T-helper 1 cell treated with Interleukin-12 subunit alpha and Interleukin-12 subunit beta and Interleukin-4 antibody, amounts not matched to agents 30 ng/mL and 1 ng/mL, for 36 hours (primary cell): ENCODE measurements at places on chromosomes 12 and 14. TPM values are rescaled to one million over a fixed set of nuclear protein-coding genes. Genes with fewer than 3 reads are reported as not detected.

The SLC6A13 gene
- 0.78 and 0.95 TPM in 2 replicates for total RNA-seq

The CCDC38 gene
- 0.12 and 0.32 TPM in 2 replicates for total RNA-seq

The PTPRO gene
- 5.4 and 8.3 TPM in 2 replicates for total RNA-seq

The TAS2R50 gene
- 1.8 TPM in 2 replicates for total RNA-seq

The SOAT2 gene
- not detected in 2 replicates for total RNA-seq

The JAG2 gene
- total RNA-seq = 7.2 and 7.9 TPM in 2 replicates

The ESPL1 gene
- 58.2 and 63.4 TPM in 2 replicates for total RNA-seq

The CISTR gene
- not detected in 2 replicates for total RNA-seq

The CNTN1 gene
- total RNA-seq = not detected in 2 replicates

The ZNF140 gene
- 17.4 and 19.4 TPM in 2 replicates for total RNA-seq

The RNU6-8 gene
- total RNA-seq = not detected in 2 replicates

The SLC6A12 gene
- not detected in 2 replicates for total RNA-seq

The LAG3 gene
- total RNA-seq = 52.2 TPM in 2 replicates

The CCDC175 gene
- total RNA-seq = not detected in 2 replicates

The ARID4A gene
- 28.1 and 31.6 TPM in 2 replicates for total RNA-seq

The STAB2 gene
- total RNA-seq = not detected in 2 replicates

The ZDHHC22 gene
- not detected in 2 replicates for total RNA-seq
